ENCODE measurements at places on chromosomes 12 and 14.

DNA sequence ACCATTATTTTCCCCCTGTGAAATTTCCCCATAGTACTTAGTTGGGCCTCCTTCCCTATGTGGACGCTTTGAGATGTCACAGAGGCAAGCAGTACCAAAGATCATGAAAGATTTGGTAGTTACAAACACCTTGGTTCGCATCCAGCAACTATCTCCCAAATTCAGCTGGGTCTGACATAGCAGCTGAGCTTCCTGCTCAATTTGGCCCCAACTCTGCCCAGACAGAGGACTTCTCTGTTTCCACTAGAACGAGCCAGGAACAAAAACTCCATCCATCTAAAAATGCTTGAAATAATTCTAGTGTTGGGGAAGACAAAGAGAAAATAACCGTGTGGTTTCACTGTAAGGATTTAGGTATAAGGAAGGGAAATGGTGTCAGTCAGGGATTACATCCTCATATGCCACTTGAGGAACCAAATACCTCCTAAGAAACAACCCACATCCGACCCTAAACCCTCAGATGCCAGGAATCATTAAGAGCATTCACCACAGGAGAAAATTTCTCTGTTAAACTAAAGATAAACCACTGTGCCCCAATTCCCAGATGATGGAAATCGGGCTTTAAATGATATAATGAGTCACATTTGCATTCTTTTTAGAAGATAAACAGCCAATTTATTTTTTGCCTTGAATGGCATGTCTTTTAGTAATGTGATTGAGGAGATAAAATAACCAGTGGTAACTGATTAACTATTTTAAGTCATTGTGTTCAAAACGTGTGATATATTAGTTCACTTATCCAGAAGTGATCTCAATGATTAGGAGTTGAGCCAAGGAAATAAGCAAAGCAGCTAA is 103.7 kb upstream of the IFNG-AS1 start:
- no peak for DNase-seq

GRCh38 chr14:65291531-65291930 is 121.0 kb upstream of the FUT8 start:
- no peak for DNase-seq

DNA sequence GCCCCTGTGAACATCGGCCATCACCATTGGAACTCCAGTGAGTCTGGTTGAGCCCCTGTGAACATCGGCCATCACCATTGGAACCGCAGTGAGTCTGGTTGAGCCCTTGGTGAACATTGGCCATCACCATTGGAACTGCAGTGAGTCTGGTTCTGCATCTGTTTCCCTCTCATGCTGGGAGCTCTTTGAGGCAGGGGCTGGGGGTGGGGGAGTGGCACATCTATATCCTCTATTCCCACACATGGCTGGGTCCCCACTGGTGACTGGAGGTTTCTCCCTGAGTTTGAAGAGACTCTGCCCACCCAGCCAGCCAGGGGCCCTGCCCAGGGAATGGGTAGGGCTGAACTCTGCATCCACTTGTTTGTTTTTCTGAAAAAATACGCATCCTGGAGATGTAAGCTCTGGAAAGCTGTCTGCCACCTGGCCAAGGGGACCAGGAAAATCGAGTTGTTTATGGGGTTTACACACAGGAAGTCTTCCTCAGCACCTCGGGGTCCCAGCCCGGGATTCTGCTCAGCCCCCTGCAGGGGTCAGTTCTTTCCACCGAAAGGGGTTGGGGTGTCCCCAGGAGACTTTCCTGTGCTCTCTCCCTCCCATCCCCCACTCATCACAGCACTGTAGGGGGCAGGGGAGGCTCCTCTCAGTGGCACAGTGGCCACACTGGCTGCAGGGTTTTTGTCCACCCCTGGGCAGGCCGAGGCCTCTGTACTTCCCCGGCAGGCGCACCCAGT is 170.5 kb upstream of the GSC start:
- no peak for DNase-seq

DNA sequence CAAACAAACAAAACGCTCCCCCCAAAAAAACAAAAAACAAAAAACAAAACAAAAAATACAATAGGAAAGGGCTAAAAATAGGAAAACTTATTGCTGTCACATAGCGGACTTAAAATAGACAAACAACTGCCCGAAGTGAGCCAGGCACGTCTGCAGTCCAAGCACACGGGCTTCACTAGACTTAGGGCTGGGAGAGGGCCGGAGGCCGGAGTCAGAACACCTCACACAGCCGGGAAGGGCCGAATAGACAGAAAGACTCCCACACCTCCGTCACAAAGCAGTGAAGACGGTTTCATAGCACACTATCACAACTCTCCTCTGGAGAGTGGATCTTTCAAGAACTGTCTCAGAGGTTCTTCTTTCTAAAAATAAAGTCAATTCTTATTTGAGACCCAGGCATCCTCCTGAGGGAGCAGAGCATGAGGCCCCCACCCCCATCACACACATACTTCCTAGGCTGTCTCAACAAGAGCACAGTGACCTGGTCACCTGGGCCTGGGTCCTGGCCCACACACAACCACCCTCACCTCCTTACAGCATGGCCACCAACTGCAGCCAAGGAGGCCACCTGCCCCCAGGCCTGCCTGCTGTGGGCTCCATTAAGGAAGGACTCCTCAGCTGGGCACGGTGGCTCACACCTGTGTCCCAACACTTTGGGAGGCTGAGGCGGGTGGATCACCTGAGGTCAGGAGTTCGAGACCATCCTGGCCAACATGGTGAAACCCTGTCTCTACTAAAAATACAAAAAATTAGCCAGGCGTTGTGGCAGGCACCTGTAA is 6.7 kb downstream of the BAG5 start:
- DNase-seq: no peak

GRCh38 chr12:93219947-93220346 is 157.8 kb upstream of the NUDT4 start:
- DNase-seq: no peak

DNA sequence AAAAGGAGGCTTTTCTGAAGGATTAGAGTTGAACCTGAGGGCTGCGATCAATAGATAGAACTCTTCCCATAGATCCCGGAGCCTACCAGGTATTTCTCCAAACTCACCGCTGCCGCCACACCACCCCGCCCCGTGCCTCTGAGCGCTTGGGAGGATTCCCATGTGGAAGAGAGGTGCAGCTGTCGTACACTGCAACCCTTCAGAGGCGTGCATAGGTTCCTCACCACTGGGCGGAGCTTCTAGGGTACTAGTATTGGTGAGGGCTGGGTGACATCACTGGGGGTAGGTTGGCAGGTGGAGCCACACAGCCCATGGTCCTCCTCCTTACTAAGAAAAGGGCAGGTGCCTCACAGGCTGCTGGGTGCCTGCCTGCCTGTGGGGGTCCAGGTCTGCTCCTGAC is 127.0 kb downstream of the TSPAN9 start:
- DNase-seq: peak; percentile 97

- DNase-seq: peak; percentile 26
Observed at GRCh38 chr12:123532808-123533649, 490 bp downstream of the RILPL1 start.

DNA sequence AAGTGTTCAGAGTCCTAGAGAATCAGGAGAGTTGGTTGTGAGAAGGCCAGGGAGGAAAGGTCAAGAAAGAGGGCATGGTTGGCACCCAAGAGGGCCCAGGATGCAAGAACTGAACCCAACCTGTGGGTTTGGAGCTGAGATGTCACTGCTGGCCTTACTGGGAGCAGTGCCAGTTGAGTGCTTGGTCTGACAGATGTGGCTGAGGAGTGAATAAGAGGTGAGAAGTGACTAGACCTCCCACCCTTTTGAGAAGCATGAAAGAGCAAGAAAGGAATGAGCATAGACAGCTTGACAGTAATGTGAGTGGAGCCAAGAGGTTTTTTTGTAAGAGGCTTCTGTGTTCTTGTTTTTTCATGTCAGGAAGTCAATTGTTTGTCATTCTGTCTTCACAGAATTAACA is 95.3 kb downstream of the FGD4 start:
- DNase-seq: no peak

- DNase-seq: no peak
Observed at GRCh38 chr12:131920902-131921840, 7.9 kb upstream of the PUS1 start.

DNA sequence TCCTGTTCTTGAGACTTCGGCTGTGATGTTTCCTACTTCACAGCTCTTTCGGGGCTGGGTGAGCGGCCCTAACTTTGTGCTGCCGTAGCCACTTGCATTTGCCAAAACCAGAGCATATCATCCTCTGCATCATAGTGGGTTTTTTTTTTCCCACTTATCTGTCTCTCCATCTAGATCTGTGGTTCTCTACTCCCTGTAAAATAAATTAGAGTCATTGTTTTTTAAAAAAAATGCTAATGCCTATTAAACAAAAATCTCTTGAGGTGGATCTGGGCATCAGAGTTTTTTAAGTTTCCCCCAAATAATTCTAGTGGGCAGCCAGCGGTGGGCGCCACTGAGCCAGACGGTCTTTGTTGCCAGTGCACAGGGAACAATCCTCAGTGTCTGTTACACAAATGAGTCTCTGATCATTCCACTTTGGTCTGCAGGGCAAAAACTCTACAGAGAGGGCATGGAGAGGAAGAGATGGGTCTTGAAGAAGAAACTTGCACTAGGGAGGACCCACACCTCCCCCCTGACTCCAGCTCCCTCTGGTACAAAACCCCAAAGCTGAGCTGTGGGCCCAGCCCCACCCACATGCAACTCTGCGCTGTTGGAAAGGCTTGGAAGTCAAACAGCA is 62.4 kb upstream of the BCL2L14 start:
- DNase-seq: no peak

- peak; percentile 85 for DNase-seq
Observed at GRCh38 chr12:131164096-131164872, 210.6 kb downstream of the ADGRD1 start.

DNA sequence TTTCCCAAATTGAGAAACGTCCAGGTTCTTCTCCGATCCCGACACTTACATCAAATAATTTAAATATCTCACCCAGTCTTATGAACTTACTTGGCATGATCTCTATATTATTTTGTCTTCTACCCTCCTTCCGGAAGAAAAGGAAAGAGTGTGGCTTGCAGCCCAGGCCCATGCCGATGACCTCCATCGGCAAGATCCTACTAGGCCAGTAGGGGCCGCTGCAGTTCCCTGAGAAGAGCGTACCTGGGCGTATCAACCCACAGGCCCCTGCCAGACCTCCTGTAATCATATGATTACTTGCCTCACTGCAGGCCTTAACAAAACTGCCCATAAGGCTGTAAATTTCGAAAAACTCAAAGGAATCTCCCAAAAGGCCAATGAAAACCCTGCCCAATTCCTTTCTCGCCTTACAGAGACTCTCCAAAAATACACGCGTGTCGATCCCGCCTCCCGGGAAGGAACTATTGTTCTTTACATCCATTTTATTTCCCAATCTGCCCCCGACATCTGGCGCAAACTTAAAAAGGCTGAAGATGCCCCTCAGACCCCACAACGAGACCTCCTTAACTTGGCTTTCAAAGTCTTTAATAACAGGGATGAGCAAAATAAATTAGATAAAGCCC is 69.6 kb downstream of the MOK start:
- peak; percentile 40 for DNase-seq

- DNase-seq: no peak
Observed at GRCh38 chr14:31957565-31957964, 119.5 kb upstream of the ARHGAP5 start.

GRCh38 chr12:123233505-123234308 is 471 bp downstream of the MTRFR start:
- DNase-seq: no peak

GRCh38 chr14:64292197-64292596 is 2.0 kb downstream of the ESR2 start:
- DNase-seq: no peak

DNA sequence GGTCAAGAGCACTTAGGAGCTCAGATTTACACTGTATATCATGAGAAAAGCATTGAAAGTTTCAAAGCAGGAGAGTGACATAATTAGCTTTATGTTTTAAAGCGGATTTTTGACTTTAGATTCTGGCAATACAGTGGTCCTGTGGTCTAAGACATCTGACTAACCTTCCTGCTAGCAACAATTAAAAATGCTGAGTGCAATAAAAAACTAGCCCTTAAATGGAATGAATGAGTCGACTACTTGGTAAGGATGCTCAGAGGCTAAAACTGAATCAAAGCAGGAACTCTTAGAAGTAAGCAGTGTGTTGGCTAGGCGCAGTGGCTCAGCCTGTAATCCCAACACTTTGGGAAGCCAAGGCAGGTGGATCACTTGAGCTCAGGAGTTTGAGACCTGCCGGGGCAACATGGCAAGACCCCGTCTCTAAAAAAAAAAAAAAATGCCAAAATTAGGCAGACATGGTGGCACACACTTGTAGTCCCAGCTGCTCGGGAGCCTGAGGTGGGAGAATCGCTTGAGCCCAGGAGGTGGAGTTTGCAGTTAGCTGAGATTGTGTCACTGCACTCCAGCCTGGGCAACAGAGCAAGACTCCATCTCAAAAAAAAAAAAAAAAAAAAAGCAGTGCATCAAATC is 18.9 kb downstream of the BICD1 start:
- no peak for DNase-seq

- no peak for DNase-seq
Observed at GRCh38 chr14:80844872-80845271, 96.7 kb downstream of the CEP128 start.

DNA sequence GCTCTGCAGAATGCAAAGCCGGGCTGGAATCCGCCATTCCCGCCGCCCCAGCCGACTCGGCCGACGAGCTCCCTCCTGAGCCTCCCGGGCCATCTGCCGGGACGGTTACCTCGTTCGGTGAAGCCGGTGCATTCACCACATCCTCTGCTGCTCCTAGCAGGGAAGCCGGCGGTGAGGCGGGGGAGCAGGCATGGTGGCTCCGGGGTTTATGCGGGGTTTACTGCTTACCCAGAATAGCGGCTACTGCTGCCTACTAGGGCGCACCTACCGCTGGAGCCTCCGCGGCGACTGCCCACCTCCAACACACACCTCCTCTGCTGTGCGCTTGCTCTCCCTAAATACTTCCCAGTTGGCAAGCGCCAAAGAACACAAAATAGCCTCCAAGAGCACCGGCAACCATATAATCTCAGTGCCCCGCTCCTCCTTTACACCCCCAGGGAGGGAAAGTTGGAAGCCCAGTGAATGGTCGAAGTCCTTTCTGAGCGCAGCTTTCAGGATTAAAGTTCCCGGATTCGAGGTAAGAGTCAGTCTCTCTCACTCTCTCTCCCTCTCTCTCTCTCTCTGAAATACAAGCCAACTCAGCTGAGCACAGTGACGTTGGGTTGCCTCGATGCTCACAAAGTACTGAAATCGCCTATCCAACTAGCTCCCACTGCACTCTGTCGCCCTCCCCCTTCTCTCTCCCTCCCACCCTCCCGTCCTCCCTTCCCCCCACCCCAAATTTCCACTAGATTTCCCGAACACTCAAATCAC is at the start of gene TBX5:
Gene TBX5 (minus strand): TSS at position 626 of the 753 bp plus-strand sequence. CDS start 2,246 bp downstream, outside the sequence.
- peak; percentile 10 for DNase-seq

DNA sequence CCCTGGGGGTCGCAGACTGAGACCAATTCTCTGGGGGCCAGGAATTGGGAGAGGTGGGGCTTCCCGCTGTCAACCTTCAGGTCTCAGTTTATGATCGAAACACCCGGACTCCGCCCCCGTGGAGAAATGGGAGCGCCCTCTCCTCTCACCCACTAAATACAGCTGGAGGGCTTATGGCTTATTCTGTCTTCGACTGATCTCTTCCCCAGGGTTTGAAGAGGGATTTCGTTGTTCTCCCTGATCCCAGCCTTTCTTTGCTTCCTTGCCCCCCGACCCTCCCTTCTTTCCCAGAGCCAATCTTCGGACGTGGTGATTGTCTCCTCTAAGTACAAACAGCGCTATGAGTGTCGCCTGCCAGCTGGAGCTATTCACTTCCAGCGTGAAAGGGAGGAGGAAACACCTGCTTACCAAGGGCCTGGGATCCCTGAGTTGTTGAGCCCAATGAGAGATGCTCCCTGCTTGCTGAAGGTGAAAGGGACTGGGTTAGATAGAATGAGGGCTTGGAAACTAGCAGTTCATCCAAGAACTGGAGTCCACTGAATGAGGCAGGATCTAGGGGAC is 607 bp downstream of the OS9 start:
- DNase-seq: no peak

GRCh38 chr12:3611860-3612703 is 121.1 kb downstream of the PRMT8 start:
- DNase-seq: peak; percentile 62
